ENCODE measurements at places on chromosomes 3 and 15. TPM values are rescaled to one million over a fixed set of nuclear protein-coding genes. Genes with fewer than 3 reads are reported as not detected.

GRCh38 chr3:14039149-14039548 lies 85.5 kb downstream of the CHCHD4 start:
- DNase-seq: no peak

DNA sequence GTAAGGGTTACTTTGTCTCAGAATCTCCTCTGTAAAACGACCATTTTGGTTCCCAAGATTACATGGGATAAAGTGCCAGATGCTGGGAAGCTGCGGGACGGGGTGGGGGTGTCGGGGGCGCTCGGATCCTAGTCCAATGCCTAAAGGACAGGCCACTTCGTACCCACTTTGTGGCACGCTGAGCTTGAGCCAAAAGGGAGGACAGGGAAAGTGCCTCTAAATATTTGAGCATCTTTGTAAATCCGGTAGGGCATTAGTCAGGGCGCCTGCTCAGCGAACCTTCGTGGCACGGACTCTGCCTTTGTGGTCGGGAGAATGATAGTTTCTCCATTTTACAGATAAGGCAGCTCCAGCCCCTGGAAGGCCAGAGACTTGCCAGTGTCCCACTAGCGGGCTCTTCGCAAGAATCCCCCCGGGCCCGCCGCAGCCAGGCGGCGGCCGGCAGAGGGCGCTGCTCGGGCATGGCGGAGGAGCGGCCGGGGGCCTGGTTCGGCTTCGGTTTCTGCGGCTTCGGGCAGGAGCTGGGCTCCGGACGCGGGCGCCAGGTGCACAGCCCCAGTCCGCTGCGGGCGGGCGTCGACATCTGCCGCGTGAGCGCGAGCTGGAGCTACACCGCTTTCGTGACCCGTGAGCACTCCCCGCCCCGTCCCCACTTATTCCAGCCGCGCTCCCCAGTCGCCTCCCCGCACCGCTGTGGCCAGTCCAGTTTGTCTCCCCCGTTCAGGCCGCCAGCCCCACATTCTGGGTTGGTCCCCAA lies 1.8 kb downstream of the RCCD1 start:
- peak; percentile 81 for DNase-seq

BDH1 gene
- total RNA-seq: 4.8 TPM

NAALADL2 gene
- total RNA-seq: 16.4 TPM

EPB42 gene
- not detected for total RNA-seq

DNA sequence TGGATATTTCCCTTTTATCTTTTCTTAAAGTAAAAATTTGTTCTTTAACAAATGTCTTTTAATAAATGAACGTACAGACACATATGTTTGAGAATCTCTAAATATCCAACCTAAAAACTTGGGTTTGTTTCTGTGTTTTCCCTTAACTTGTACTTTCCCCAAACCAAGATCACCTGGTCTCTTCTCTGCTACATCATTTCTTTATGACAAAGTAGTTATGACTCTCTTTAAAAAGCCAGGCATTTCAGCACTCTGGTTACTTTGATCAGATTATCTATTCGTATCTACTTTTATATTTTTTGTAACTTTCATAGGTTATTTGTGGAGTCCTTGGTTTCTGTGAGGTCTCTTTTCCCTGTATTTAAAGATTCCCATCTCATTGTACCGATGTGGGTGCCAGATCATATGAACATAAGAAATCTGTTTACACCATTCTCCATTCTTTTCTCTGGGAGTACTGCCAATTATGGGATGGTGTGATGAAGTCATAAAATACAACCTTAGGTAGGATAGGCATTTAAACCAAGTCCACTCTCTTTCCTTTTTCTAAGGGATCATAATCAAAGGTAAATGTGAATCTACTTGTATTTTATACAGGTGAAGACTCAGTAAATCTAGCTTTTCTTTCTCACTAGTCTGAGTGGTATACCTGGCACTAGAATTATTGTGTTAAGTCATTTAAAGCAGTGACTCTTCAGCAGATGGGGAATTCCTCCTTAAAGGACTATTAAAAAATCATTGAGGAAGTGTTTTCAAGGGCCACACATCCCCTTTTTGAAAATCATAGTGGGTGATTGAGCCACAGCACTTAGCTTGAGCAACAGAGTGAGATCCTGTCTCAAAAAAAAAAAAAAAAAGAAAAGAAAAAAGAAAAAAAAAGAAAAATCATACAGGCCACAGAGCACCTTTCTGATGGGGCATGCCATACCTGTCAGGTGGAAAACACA lies 12.4 kb upstream of the NFKBIZ start:
- DNase-seq: peak; percentile 81

- DNase-seq: no peak
Measured at GRCh38 chr15:92161039-92161670, 232.5 kb upstream of the ST8SIA2 start.

- DNase-seq: no peak
Measured at GRCh38 chr15:67358391-67358790, 103.8 kb downstream of the IQCH start.

FAM240A gene
- total RNA-seq: not detected

DNA sequence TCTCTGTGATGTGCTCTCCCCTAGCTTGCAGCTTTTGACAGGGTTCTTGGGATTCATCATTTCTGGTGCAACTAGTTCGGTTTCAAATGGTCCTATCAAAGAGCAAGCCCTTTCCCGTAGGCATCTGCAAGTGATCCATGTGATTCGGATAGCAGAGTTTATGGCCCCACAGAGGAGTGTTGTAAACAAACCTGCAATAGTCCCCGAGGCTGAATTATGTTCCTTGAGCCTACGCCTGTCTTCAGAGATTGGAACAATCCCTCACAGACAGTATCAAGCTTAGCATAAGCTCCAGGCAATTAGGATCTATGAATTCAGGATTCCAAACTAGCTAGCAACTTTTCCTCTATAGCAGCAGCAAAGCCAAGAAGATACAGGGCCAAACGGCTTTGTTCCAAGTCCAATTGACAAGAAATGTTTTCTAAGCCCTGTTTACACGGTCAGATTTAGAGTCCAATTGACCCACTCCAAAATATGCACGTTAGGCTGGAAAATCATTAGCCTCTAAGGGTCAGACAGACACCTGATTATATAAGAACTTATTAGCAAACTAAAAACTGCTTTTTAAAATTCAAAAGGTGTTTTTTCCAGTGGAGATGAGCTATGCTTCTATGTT lies 24.8 kb downstream of the LNP1 start:
- peak; percentile 62 for DNase-seq

DNA sequence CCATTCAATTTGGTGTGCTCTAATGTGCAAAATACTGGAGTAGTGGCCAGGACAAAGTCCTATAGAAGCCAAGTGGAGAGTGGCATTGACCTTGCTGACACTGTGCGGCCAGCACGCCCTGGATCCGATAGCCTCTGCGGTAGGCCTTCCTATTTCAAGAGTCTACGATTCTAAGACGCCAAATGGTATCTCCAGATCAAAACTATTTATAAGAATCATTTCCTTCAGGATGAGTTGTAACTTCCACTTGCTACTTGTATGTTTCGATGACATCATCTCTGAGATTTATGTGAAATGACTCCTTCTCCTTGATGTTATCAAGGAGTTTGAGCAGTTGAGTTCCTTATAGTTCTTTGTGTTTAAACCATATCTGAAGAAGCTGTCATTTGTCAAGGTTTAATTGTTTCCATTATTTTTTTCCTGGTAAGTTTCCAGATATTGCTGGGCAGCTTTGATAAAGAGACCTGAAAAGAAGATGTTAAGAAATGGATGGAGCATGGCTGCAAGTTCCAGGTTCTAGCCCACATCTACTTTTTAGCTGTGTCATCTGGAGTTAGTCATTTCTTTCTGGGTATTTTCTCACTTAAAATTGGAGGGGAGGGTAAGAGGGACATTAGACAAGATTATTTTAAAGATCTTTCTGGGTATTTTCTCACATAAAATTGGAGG lies 71.8 kb downstream of the TMEM44 start:
- peak; percentile 95 for DNase-seq

UROC1 gene
- total RNA-seq: under 0.01 TPM

Measured in fibroblast of villous mesenchyme (primary cell).